ENCODE measurements at places on chromosomes 12 and 14.

DNA sequence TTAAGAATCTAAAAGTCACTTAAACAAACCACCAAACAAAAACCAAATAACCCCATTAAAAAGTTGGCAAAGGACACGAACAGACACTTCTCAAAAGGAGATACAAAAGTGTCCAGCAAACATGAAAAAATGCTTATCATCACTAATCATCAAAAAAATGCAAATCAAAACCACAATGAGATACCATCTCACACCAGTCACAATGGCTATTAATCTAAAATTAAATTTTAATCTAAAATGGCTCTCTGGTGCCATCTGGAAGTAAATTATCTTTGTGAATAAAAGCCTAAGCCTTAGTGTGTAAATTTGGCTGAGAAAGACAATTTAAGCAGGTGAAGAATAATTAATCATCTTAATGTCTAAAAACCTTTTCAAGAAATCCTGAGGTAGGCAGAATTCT, 204.5 kb upstream of the PPFIA2 start:
- DNase-seq: no peak

- no peak for DNase-seq
These were observed 13.1 kb upstream of the ANP32D start for GRCh38 chr12:48459259-48459658.

DNA sequence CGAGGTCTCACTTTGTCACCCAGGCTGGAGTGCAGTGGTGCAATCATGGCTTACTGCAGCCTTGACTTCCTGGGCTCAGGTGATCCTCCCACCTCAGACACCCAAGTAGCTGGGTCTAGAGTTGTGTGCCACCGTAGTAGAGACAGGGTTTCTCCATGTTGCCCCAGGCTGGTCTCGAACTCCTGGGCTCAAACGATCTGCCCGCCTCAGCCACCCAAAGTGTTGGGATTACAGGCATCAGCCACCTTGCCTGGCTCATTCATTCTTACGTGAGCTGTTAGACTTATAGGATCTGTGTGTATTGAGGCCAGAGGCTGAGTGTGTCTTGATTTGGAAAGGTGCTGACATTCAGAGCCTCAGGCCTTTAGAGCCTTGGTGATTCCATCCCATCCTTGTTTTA, 128.1 kb downstream of the SLC25A47 start:
- no peak for DNase-seq

- DNase-seq: no peak
These were observed 147.8 kb upstream of the ATP2B1 start for GRCh38 chr12:89856431-89856830.

- DNase-seq: no peak
These were observed 13.4 kb upstream of the GALNT6 start for GRCh38 chr12:51404627-51405026.

- DNase-seq: no peak
These were observed 52.9 kb downstream of the ISCA2 start for GRCh38 chr14:74546416-74546815.

GRCh38 chr12:110012137-110012536, 12.9 kb downstream of the ANKRD13A start:
- no peak for DNase-seq

- DNase-seq: no peak
These were observed 14.6 kb upstream of the FOS start for GRCh38 chr14:75264036-75264435.

DNA sequence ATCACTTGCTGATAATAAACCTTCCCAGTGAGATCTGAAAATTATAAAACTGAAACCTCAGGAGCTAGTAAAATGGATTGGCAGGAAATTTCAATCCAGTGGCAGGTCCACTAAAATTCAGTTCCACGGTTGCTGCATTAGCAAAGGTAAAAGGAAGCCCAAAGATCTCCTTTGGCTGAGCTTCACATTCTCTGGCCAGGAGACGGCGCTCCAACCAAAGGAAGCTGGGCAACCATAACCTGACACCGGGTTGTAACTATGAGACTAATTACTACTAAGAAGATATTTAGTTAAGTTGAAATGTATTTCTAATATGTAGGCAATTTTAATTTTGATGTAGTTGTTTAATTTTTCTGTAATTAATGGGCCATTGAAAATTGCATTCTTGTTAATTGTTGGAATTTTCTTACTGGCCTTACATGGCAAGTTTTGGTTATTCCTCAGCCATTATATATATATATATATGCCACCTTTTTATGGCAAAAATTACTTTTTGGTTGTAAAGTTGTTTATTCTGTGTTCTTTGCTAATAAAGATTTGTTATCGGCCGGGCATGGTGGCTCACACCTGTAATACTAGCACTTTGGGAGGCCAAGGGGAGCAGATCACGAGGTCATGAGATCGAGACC, 17.0 kb downstream of the OR8S1 start:
- DNase-seq: no peak

DNA sequence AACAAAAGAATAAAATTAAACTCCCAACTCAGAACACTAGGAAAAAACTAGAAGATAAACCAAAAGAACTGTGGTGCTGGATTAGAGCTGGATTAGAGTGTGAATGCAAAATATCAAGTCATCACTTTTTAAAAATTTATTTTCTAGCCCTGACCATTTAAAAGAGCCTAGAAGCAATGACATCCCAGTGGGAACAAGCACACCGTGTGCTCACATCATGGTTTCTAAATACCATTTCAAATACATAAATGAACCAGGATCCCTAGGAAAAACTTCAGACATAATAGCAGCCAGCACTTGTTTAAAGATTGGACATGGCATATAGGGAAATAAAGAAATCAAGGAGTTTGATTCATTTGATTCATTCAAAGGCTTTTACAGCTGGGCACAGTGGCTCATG, 30.0 kb downstream of the KDM5A start:
- DNase-seq: no peak

GRCh38 chr14:69460093-69460701, 24.3 kb upstream of the PLEKHD1 start:
- no peak for DNase-seq

- DNase-seq: no peak
These were observed 541 bp downstream of the GOLT1B start for GRCh38 chr12:21502164-21502496.

All from cerebellar nuclear complex (tissue), 1 donor.